Peyer's patch (tissue), 4 donors: ENCODE measurements at places on chromosomes 3 and 15.

- no peak for DNase-seq
Observed at GRCh38 chr15:48680841-48681240, 35.3 kb upstream of the FBN1 start.

DNA sequence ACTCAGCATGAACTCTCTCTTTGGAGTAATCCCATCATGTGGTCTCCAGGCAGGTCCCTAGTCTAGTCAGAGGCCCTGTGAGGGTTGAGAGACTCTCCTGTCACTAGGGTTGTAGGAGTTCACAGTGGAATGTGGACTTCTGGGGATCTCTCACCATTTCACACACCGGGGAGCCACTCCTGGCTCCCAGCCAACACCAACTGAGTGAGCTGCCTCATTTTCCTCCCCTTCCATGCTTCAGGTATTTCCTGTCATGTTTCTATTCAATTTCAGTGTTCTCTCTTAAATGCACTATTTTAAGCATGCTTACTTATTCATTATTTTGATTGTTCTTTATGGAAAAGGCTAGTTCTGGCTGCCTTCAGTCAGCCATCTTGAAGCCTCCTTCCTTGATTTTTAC lies 467.5 kb upstream of the ARL6 start:
- DNase-seq = no peak

- DNase-seq = no peak
Observed at GRCh38 chr3:194148383-194148782, 12.4 kb downstream of the HES1 start.

DNA sequence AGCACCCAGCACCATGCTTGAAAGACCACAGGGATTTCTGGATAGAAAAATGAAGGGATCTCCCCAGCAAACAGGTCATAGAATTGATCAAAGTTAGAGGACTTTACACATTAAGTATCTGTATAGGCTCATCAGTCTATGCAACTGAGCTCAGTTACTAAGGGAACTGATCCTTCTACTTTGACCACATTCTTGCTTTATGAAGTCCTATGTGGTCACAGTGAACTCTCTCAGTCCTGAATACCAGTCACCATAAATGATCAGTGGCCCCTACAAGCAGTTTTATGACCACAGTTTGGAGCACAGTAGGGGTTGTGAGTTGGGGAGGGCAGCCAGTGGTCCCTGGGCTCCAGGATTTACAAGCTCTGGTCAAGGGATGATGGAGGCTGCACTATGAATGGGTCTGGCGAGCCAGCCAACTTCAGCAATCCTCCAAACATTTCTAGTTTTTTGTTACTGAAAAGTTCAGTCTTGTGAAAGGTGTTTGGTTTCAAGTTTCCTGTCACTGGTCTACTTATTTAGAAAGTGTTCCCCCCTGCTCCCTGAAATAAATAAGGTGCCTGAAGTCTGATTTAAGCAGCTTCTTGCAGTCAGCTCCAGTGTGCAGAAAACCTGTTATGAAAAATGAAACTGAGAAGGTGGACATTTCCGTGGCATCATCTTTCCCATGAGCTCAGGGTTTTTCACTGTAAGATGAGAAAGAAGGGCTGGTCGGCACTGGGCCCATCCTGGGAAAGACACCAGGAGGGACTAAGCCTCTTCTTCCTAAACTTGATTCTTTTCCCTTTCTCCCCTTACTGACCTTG lies 75.5 kb downstream of the DAPK2 start:
- peak; percentile 40 for DNase-seq

- DNase-seq = no peak
Observed at GRCh38 chr3:162134571-162134970, 638.0 kb downstream of the OTOL1 start.

DNA sequence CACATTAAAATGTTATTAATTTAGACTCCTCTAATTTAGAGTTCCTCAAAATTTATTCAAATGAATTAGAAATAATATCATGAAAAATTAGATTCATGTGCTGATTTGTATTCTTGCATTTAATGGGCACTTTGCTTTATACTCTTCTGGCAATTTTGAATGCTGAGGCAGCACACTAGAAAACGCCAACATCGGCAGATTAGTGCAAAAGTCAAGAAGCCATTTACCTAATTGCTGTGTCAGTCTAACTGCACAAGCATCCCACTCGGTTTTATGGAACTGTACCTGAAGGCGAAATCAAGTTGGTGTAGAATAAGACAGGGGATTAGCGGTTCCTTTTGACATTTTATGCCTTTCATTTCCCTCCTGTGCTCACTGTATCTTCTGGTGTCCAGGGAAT lies 382.0 kb downstream of the ROBO2 start:
- DNase-seq = no peak

- DNase-seq = no peak
Observed at GRCh38 chr3:194294895-194295214, 56.3 kb downstream of the CPN2 start.

- DNase-seq = no peak
Observed at GRCh38 chr3:100043271-100043670, 71.0 kb downstream of the FILIP1L start.

- DNase-seq = no peak
Observed at GRCh38 chr15:55700876-55701275, 42.1 kb downstream of the PRTG start.

DNA sequence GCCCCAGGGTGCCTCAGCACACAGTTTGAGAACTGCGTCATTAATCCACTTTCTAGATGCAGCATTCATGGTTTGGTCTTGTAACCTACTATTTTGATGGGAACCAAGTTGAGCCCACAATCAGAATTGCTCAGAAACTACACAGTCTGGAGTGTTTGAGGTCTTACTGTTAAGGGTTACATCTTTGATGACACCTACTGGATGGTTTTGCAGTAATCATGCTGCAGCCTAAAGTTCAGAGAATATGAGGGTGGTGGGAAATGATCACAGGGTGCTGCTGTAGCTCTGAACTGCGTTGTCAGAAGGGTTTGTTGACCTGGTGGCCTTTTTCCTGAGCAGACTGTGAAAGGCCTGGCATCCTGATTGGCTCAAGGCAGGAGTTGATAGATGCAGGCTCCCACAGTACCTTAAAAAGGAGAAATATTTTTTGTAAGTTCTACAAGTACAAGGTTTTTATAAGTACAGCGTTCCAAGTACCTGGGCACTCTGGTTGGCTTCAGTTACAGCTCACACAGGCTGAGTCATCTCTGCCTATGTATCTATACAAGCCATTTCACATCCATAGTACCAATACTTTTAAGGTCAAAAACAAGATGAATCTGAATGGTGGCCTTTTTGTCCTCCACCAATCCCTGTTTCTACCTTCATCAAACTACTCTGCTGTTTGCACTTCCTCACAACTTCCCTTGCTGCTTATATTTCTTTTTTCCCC lies 60.5 kb upstream of the ACKR4 start:
- no peak for DNase-seq

DNA sequence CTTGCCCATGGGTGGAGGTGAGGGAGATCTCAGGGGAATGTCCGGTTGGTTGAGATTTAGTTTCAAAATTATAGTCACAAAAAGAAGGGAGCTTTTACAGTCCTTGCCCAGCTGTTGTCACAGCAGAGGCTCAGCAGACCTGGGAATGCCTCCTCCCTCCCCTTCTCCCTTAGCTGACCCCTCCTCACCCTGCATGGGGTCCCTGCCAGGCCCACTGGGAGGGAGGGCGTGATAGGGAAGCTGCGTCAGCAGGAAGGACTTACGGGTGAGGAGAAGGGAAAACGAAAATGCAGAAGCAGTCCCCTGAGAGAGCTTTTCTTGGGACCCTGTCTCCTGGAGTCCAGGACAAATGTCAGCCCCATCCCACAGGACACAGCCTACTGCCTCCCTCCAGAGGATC lies 18.9 kb downstream of the SCN5A start:
- DNase-seq = no peak

DNA sequence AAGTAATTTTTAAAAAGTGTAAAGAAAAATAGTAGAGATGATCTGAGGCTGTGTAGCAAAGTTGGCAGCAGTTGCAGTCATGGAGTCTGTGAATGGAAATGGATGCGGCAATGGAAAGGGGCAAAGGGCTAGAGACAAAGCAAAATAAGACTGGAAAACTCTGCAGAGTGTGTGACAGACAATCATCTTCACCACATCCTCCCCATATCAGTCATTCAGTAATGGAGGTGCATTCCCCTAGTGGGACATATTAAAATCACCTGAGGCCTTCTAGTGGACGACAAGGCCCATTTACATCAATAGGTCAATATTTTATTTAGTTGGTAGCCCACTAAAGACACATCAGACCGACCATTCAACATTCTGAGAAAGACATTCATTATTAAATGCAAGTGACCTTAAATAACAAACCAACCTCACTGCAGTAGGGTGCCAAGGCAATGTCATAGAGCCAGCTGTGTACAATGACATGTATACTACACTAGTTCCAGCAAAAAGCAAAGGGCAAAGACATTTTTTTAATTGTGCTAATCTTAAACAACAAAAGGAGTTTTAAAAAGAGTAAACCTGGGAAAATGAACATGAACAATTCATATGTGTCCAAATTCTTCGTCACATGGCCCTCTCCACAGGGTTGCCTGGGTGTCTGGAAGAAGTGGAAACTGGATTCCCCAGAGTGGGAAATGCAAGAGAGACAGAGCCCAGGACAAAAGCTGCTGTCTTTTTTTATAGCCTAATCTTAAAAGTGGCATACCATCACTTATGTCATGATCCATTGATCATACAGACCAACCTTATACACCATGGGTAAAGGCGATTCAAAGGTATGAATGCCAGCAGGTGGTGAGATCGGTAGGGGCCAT lies 15.6 kb upstream of the RAP2B start:
- no peak for DNase-seq

GRCh38 chr15:58988006-58988785 lies 733 bp downstream of the RNF111 start:
- peak; percentile 82 for DNase-seq

- no peak for DNase-seq
Observed at GRCh38 chr3:71202848-71203533, 380.5 kb downstream of the FOXP1 start.

- no peak for DNase-seq
Observed at GRCh38 chr3:49362561-49362960, 4.4 kb upstream of the GPX1 start.

GRCh38 chr3:30098653-30099455 lies 507.5 kb upstream of the TGFBR2 start:
- no peak for DNase-seq

GRCh38 chr3:72791161-72791560 lies 57.1 kb downstream of the SHQ1 start:
- DNase-seq = no peak

DNA sequence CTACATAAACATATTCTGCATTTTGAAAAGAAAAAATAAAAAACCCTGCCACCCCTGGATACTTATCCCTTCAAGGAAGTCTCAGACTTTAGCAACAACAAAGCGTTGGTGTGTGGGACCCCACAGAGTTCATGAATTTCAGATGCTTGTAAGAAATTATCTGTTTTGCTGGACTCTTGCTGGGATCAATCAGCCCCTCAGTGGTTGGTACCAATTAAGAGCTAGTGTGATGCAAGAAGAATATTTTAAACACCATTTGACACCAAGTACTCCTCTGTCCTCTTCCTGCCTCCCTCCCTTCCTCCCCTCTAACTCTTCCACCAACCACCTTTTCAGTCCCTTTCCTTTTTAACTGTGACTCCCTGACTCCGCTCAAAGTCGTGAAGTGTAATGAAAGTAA lies 51.5 kb downstream of the SST start:
- DNase-seq = no peak

DNA sequence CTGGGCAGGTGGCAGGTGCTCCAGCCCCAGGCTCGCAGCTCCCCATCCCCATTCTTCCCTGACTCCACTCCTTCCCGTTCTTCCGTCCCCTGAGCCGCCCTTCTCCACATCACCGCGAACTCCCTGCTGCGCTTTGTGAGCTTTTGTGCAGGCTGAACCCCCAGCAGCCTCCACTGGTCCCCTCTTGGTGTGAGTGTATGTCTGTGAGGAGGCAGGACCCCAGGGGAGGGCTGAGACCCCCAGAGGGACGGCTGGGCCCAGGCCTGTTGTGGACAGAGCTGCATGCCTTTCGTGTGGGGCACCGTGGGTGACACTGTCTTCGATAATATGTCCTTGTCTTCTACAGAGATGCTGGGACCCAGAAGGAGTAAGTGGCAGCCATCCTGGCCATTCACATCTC lies 7.3 kb upstream of the ITIH3 start:
- DNase-seq = peak; percentile 19

DNA sequence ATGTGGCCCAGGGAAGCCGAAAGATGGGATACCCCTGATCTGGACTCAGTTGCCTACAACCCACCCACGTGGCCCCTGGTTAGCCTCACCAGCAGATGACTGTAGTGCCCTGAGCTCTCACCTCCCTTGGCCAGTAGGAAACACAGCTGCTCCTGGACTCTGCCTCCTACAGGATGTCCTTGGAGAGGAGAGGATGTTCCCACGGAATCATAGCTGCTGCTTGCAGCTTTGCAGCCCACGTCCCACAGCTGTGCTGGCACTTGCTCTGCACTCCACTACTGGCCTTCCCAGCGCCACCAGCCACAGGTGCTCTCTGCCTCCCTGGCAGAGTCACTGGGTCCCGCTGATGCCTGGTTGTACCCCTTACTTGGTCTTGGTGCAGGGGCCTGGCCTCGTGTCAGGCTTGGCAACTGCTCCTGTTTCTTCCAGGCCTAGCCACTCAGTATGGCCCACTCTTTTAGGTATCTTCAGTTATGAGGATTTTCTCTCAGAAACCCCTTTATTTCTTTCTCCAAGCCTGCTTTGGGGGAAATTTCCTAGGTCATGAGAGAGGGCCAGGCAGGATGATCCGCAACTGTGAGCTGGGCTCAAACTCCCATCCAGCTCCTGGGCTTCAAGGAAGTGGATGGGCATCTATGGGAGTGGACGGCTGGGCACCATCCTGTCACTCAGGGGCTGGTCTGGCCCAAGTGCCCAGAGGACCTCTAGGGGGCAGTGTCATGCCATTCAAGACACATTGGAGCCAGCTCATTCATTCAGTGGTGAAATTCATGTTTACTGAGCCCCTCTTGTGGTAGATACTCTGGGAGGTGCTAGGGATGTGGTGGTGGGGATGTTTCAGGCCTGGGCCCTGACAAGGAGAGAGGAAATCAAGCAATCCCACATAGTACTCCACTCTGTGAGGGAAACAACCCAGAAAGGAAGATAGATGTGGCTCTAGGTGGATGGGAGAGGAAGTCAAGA lies 16.2 kb upstream of the VILL start:
- peak; percentile 67 for DNase-seq

DNA sequence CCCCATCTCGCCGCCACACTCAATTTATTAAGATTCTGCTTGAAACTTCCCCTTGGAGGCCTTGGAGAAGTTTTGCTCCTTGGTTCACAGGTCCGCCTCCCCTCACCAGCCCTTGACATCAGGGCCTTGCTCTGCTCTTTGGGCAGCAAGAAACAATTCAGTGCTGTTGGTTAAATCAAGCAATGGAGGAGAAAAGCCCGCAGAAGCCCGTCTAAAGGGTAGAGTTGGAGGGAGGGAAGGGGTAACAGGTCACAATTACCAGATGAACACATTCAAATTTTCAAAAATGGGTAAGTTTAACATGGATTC lies 429 bp downstream of the PARP9 start:
- DNase-seq = no peak

- DNase-seq = no peak
Observed at GRCh38 chr3:140499114-140499757, 178.6 kb upstream of the TRIM42 start.

- DNase-seq = no peak
Observed at GRCh38 chr3:26668171-26668570, 45.6 kb downstream of the LRRC3B start.

- DNase-seq = no peak
Observed at GRCh38 chr3:161508852-161509477, 12.4 kb downstream of the OTOL1 start.
